ENCODE measurements at places on chromosomes 5 and 9.
A peak's percentile ranks its signal among the peaks of the same experiment; 100 is the strongest.

DNA sequence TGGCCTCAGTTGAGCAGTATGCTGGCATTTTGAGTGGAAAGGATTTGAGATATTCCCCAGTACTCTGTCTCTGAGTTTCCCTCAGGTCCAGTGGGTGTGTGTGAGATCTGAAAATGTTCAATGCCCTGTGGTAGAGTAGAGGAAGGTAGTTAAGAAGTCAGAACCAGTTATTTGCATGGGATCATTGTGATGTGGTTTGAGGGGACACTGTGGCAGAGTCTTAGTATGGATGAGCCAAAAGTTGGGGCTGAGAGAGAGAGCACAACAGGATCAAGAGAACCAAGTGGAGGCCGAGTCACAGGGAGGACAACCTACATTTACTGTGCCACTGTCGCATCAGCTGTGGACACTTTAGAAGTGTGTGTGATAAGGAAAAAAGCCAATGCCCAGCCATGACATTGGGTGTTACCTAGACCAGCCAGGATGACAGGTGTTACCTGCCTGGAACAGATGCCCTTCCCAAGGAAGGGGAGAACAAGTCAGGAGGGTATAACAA, 128.9 kb upstream of the IL12B start:
- no peak for DNase-seq

GRCh38 chr9:123312306-123312877, 43.6 kb upstream of the CRB2 start:
- no peak for DNase-seq

GRCh38 chr5:62283005-62283404, 23.0 kb upstream of the KIF2A start:
- DNase-seq, result no peak

- peak; percentile 8 for DNase-seq
These were observed 102.4 kb downstream of the CDK5RAP2 start for GRCh38 chr9:120477534-120478001.

- no peak for DNase-seq
These were observed 182.8 kb downstream of the CFAP90 start for GRCh38 chr5:7668161-7668560.

GRCh38 chr5:150746-151145, 40.5 kb upstream of the LRRC14B start:
- no peak for DNase-seq

- no peak for DNase-seq
These were observed 24.3 kb upstream of the AFF4 start for GRCh38 chr5:132987531-132988408.

DNA sequence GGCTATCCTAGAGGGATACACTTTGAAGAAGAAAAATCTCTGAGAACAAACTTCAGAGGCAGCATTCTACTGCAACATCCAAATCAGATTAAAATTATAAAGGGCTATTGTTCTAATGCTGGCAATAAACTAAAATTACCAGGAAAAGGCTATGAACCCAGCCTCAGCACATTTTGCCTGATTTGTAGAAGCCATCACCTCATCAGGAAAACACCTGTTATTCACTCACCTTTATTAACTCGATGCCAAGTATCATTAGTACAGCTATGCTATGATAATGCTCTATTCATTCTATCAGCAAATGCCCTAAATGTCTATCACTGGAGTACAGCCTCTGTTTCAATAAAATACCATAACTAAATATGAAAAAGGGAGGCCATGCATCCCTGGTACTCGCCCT, 510.2 kb downstream of the RASEF start:
- DNase-seq, result no peak

DNA sequence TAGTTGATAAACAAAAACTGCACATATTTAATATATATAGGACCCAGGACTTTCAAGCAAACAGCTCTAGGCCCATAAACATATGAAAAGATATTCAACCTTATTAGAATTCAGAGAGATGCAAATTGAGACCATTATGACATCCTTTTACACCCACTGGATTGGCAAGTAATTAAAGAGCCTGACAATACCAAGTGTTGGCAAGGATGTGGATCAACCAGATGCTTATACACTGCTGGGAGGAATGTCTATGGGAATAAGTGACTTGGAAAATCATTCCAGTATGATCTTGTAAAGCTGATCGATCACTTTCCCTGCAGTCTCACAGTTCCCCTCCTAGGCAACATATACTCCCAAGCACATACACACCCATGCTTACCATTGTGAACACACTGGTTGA, 15.5 kb upstream of the TCOF1 start:
- no peak for DNase-seq

DNA sequence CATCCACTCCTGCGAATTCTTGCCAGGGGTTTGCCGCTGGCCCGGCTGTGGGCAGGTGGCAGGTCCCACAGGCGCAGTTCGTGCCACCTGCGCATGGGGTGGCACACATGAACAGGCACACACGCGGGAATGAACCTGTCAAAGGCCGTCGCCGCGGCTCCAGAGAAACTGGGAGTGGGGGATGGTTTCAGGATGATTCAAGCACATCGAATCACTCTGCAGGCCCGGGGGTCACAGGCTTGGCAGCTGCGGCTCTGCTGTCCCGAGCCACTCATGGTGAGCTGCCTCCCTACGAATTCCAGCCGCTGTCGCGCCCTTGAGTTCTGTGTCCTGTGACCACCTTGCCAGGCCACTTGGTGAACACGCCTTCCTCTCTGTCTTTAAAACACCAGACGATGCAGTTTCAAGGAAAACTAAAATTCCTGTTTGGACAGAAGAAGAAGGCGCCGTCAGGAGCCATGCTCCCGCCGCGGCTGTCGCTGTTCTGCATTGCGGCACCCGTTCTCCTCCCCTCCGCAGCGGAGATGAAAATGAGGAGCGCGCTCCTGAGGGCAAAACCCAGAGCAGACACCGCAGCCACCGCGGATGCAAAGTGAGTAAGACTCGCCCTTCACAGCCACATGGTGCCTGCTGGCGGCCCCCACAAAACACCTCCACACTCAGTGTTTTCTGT, 15.4 kb upstream of the EXOC3 start:
- DNase-seq, result no peak

DNA sequence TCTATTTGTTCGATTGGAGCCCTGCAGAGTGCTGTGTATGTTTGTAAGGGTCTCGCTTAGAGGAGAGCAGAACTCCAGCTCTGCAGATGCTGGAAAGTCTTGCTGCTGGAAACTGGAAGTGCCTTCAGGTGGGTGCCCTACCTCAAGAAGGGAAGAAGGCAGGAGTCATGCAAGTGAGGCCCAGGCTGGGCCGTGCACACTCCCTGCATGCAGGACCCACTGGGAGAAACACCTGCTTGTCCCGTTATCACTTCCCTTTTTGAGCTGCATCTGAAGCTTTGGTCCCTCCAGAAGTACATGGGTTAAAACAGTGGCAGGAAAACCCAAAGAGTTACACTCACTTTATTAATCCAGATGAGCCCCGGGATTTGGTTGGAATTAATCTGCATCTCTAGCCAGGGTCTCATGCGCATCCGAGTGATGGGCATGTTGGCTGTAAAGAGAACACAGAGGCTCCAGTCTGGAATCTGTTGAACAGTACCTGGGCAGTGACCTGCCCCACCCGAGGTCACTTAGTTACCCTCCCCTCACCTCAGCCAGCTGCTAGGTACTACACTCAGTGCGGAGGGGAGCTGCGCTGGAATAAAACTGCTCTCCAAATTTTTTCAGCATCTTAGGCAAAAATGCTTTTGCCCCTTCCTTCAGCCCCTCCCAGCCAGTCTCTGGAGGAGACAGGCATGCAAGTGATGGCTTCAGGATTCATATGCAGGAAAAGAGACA, 1.4 kb downstream of the IRF1 start:
- no peak for DNase-seq

GRCh38 chr5:15737871-15738664, 238.1 kb downstream of the FBXL7 start:
- no peak for DNase-seq

DNA sequence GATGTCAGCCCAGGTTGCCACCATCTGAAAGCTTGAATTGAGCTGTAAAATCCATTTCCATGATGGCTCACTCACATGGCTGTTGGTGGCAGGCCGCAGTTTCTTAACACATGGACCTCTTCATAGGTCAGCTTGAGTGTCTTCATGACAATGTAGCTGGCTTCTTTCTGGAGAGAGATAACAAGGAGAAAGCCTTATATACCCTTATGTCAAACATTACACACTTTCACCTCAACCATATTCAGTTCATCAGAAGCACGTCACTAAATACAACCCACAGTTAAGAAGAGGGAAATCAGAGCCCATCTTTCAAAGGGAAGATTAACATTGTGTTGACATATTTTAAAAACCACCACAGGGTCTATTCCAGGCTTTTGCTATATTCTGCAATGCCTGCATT, 604.4 kb downstream of the PRELID2 start:
- DNase-seq, result no peak

GRCh38 chr5:56527174-56527573, 288.2 kb upstream of the MAP3K1 start:
- no peak for DNase-seq

DNA sequence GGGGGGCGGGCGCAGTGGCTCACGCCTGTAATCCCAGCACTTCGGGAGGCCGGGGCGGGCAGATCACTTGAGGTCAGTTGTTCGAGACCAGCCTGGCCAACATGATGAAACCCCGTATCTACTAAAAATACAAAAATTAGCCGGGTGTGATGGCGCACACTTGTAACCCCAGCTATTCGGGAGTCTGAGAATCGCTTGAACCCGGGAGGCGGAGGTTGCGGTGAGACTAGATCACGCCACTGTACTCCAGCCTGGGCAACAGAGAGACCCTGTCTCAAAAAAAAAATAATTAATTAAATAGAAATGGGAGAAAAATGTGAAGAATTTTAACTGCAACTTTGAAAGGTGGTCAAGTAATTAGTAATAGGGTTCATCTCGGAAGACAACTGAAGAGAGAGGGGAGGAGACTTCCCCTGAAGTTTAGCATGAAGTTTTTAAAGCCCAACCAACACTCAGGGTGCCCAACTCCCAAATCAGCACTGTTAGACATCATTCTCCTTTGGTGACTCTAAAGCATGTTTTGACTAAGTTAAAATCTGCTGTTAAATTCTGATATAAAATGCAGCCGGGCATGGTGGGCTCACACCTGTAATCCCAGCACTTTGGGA, 1.4 kb upstream of the CSNK1A1 start:
- no peak for DNase-seq

DNA sequence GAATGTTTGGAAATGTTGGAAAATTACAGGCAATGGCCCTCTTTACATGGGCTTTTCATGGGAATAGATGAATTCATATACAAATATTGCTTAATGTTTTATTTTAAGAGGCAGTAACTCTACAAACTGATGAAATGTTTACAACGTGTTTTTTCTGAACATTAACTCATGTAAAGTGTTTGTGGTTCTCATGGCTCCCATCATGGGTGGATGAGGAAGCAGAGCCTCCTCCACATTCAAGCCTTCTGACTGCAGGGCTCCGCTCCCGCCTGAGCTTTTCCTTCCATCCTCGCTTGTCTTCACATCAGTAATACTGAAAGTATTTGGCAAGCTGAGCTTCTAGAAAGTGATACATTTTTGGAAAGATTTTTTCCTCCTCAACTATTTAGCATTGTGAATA, 204.2 kb downstream of the ARHGAP26 start:
- DNase-seq, result no peak

DNA sequence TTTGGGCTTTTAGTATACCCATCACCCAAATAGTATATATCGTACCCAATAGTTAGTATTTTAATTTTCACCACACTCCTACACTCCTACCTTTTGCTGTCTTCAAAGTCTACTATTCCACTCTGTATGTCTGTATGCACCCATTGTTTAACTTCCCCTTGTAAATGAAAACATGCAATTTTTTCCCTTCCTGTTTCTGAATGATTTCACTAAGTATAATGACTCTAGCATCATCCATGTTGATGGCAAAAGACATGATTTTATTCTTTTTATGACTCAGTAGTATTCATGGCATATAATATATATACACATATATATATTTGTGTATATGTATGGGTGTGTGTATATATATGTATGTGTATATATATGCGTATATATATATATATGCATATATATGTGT, 63.1 kb upstream of the FAM174A start:
- DNase-seq, result no peak

DNA sequence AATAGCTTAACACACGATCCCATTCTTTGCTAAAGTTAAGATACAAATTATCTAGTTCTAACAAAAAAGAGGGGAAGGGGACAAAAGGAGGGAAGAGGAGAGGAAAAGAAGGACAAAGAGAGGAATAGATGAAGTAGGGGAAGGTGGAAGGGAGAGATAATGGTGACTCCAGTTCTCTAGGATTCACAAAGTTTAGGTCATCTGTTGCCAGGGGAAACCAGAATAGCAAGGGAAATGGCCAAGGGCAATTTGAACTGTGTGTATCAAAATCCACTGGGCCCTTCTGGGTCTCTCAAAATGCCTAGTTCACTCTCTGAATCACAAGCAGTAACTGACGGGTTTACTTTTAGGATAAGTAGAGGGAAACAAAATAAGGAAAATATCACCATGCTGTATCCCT, 7.6 kb downstream of the SLC24A2 start:
- DNase-seq, result no peak

- DNase-seq, result no peak
These were observed 478.1 kb upstream of the CDH9 start for GRCh38 chr5:27516437-27516836.

DNA sequence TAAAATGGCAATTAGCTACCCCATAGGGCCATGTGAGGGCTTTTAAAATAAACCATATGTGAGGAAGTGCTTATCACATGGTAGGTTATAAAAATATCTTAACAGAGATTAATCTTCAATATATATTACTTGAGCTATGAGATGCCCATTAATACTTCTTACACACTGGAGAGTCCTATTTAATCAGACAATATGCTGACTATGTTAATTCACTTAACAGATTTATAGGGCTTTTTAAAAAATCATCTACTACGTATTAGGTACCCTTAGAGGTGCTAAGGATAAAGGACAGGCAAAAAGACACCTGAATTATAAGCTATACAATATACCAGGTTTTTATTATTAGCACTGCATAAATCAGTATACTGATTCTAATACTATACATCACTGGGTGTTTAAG, 102.6 kb downstream of the STRBP start:
- no peak for DNase-seq

GRCh38 chr5:160938532-160938931, 86.5 kb upstream of the ATP10B start:
- DNase-seq, result no peak

GRCh38 chr5:41465493-41466171, 44.8 kb downstream of the PLCXD3 start:
- no peak for DNase-seq

- DNase-seq, result no peak
These were observed 72.9 kb downstream of the COL27A1 start for GRCh38 chr9:114228016-114228808.

DNA sequence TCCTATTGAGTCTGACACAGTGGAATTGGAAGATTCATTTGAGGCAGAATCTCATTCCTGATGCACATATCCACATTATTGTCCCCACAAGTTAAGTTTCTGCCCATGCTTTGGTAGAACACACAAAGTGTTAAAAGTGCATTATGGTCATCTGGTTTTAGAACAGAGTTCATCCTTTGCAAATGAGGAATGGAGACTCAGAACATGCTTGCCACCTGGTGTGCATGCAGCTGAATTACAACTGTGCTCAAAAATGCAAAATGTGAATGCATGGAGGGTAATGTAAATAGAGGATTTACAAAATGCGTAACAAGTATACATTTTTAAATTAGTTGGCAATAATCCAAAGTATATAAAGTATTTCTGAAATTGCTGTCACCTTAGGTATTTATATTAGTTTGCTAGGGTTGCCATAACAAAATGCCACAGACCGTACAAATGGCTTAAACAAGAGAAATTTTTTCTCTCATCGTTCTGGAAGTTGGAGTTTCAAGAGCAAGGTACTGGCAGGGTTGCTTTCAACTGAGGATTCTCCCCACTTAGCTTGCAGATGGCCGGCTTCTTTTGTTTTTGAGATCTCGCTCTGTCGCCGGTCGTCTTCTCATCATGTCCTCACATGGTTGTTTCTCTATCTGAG, 671.1 kb downstream of the TAF11L14 start:
- DNase-seq, result no peak
